A673 (cell line): ENCODE measurements at places on chromosomes 6 and 20. TPM values are rescaled to one million over a fixed set of nuclear protein-coding genes. Genes with fewer than 3 reads are reported as not detected.

- no peak for DNase-seq
Observed at GRCh38 chr6:169857343-169858292, 106.2 kb downstream of the ERMARD start.

DNA sequence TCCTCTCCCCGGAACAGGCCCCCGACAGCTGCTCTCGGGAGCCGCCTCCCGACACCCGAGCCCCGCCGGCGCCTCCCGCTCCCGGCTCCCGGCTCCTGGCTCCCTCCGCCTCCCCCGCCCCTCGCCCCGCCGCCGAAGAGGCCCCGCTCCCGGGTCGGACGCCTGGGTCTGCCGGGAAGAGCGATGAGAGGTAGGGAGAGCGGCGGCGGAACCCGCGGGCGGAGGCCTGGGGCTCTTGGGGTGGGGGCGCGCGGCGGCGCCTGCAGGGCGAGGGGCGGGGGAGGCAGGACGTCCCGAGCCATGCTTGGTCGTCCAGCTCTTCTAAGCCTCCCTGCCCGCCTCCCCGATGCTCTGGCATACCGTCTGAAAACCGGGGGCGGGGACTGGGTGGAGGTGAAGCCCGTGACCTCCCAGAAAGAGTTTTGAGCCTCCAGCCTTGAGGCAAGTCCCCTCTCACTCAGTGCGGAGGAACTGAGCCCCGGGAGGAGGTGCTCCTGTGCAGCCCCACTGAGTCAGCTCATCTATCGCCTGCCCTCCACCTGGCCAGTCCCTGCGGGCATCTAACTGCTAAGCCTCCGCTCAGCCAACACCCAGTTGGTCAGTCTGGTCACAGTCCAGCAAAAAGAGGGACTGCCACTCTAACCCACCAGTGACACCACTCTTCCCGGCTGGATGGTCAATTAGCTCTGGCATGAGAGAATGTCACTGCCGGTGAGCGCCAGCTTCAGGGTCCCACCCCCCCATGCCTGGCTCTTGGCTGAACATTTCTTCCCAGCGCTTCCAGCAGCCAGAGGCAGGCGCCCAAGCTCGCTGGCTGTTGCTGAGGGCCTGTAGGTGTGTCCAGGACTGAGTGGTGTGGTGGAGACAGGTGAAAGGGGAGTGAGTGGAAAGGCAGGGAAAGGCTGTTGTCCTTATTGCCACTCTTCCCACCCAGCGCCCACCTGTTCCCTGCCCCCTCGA, 482 bp downstream of the DDR1 start:
- peak; percentile 49 for DNase-seq

The GHRH gene
- total RNA-seq, result not detected in 2 replicates

DNA sequence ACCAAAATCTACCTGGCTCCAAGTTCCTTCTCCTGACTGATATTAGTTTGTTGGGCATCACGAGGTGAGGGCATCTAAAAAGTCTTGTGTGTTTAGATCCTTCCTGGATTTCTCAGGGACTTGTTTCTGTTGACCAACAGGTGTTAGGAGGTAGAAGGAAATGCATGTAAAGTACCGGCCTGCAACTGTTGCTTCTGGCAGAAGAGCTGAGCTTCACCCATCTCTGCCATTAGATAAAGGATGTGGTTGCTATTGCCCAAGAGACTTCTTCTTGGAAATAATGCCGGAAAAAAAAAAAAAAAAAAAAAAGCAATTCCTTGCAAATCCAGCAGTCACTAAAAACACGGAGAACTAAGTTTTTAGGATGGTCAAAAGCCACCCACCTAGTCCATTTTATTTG, 303.1 kb downstream of the CDH26 start:
- no peak for DNase-seq

The MCHR2 gene
- not detected in 2 replicates for total RNA-seq

- no peak for DNase-seq
Observed at GRCh38 chr20:35595456-35595855, 20.2 kb upstream of the SPAG4 start.

DNA sequence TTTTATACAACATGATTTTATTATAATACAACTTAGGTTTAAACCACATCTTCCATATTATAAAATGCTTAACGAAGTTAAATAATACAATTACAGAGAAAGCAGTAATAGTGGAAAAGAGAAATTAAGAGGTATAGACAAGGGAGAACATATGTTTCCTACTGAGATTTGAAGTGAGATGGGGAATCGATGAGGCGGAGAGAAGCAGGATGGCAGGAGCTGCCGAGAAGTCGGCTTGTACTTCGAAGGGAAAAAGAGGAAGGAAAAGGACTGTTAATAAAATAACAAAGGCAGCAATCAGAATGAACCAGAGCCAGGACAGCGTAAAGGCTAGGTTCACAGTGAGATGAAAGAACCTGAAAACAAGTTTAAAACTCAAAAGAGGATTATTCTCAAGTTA, 15.4 kb downstream of the FBXL4 start:
- DNase-seq, result no peak

DNA sequence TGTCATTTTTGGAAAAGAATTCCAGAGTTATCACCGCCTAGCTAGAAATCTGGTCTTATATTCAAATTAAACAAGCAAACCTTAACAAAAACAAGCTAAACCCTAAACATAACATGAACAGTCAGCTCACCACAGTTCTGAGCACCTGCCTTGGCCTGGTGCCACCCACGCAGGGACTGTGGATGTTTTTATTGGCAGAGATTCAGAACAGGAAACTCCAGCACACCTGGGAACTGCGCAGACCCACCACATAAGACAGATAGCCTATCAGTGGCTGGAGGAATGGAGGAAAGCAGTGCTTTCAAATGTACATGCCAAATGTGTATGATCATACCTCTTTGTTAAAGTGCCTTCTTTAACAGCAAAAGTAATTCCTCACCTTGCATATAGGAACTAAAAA, 8.9 kb downstream of the SLC16A10 start:
- no peak for DNase-seq

- DNase-seq, result no peak
Observed at GRCh38 chr20:15634102-15634501, 939.1 kb downstream of the KIF16B start.

DNA sequence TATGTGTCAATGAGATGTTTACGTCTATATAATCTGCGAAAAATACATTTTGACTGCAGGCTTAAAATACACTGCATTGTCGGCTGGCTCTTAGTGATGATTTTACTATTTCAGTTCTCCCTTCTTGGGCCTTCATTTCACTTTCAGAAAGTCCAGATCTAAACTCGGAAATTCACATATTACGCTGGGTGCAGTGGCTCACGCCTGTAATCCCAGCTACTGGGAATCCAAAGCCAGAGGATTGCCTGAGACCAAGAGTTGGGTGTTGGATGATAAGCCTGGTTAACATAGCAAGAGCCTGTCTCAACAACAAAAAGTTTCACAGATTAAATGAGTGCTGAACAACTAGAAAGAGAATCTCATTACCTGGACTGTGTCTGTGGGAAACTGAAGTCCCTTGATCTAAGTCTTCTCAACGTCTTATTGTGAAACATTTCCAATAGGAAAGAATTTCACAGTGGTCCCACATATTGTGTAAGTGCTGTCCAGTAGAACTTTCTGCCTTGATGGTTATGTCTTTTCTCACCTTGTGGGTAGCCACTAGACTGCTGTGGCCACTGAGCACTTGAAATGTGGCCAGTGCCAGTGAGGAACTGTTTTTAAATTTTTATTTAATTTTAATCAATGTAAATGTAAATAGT, 1.9 kb downstream of the GINM1 start:
- no peak for DNase-seq
